ENCODE measurements at places on chromosomes 1 and 21. TPM values are rescaled to one million over a fixed set of nuclear protein-coding genes. Genes with fewer than 3 reads are reported as not detected.

Gene AMY1B
- total RNA-seq: not detected

Gene C1orf141
- total RNA-seq: not detected

Gene CAPN8
- total RNA-seq: not detected

Gene RIPPLY3
- not detected for total RNA-seq

Gene LAX1
- not detected for total RNA-seq

Gene SPRR3
- total RNA-seq: not detected

GRCh38 chr1:172870901-172871606 is 179.7 kb downstream of the TNFSF18 start:
- no peak for DNase-seq

DNA sequence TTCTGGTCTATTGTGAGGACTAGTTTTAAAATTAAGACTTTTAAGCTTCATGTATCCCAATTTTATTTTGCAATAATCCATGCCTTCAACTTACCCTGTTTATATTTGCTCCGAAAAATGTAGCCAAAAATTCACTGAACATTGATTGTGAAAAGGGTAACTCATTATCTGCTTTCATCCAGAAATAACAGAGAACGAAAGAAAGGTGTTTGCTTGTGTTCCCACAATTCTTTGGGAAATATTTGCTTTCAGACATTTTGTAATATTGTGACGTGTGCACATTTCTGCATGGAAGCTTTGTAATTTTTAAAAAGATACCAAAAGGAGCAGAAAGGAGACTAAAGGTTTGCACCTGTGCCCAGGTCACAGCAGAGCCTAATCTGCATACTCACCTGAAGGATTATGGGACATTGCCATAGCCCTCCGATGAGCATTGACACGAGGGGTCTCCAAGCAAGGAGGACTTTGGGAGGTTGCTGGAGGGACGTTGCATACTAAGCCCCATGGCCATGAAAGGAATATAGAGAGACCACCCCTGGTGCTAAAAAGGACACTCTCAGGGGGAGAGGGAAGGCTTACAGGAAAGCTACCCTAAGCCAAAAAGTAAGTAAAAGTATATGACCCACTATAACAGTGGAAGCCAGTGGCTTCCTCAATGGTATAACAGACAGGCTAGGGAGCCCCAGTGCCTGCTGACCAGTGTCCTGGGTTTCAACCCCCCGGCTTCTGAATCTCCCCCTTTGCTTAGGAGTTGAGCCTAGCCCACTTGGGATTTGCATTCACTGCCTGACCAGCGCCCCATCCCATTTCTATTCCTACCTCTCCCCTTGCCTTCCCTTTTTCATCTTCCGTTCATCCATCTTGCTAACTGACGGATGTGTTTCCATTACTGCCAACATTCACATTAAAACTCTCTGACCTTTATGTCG is 148.6 kb upstream of the ZC3H12A start:
- no peak for DNase-seq

DNA sequence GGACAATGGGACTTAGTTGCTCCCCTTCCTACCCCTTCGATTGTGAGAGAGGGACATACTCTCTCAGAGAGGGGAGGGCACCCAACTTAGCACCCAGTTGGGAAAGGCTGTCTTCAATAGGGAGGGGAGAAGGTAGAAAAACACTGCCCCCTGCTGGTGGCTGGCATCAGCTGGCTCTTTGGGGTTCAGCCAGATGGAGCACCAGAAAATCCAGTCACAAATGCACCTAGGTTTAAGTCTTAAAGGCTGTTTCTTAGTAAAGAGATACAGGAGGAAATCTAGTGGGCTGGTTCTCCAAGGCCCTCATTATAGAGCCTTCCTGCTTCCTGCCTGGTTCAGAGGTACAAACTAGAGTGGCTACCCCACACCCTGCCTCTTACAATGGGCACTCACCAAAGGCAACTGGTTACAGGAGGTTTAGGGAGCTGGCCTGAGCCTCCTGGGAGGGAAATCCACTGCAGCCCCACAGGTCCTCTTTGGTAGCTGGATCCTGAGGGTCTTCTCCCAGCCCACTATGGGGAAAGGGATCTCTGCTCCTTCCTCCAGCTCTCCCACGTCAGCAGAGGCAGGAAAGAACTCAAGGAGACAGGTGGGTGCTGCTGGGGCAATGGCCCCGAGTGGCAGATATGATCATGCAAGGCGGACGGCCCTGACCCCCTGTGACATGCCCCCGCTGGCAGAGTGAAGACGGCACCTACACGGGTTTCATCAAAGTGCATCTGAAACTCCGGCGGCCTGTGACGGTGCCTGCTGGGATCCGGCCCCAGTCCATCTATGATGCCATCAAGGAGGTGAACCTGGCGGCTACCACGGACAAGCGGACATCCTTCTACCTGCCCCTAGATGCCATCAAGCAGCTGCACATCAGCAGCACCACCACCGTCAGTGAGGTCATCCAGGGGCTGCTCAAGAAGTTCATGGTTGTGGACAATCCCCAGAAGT is 28.3 kb downstream of the EIF2D start:
- DNase-seq: peak; percentile 68

DNA sequence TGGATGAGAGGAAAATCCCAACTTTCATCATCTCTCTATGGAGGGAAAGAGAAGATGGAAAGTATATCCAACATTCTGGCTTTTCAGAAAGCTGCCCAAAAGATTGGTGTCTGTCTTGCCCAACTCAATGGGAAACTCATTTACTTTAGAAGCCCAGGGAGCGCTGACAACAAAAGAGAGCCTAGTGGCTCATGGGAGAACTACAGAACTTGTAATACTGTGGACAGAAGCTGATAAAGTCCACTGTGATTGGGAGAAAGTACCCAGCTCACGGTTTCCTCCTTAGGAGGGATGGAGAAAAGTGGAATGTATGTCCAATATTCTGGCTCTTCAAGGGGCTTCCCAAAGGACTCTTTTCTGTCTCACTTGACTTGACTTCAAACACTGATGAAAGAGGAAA is 66.0 kb downstream of the RGS21 start:
- DNase-seq: no peak

DNA sequence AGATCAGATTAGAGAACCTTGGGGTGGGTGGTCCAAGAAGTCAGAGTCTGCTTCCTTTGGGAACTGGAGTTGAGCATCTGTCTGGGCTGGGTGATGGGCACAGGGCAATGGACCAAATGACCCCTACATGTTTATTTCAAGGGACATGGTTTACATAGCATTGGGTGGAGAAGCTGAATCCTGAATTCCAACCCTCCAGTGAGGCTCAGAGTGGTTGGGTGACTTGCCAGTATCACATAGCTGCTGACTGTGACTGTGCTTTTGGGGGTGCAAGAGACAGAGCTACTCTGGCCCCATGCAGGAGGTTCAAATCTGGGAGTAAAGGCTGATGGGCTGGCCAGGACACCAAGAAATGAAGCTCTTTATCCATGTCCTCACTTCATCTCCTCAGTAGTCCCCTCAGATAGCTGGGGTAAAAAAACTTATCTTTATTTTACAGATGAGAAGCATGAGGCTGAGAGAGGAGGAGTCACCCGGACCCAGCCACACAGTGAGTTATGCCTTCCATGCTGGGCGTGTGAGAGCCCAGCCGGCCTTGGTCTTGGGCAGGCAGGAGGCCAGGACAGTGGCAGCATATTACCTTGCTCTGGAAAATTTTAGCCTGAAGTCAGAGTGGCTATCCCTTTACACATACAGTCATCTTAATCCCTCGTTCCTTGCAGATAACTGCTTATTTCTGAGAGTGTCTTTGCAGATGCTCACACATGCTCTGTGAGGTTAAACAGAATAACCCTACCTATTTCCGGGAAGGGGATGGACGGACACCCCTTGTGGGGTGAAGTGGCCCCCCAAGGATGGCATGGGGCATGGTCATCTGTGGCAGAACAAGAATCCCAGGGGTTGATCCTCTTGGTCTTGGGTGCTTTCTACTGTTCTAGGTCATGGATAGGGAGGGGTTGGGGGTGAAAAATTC is 2.8 kb upstream of the SERINC2 start:
- no peak for DNase-seq

DNA sequence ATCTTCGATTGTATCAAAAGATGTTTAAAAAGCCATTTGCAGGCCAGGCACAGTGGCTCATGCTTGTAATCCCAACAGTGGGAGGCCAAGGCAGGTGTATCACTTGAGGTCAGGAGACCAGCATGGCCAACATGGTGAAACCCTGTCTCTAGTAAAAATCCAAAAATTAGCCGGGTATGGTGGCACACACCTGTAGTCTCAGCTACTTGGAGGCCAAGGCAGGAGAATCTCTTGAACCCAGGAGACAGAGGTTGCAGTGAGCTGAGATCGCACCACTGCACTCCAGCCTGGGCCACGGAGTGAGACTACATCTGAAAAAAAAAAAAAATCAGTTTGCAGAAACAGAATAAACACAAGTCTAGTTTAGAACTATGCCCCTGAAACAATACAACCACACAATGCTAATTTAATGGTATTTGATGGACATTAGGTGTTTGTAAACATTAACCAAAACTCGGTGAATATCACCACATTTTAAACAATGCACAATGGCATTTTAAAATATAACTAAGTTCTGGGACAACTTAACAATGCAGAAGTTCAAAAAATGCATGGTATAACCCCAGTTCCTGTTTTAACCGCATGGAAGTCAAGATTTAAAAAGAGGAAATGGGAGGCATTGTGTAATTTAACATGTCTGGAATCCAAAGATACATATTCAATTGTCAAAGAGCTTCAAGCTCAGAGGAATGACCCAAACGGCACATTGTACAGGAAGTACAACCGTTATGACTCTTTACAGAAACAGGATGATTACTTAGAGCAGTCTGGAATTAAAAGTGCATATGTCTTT is 7.1 kb upstream of the PTTG1IP start:
- peak; percentile 42 for DNase-seq

- peak; percentile 86 for DNase-seq
Measured at GRCh38 chr1:64087768-64088167, 115.7 kb upstream of the UBE2U start.

GRCh38 chr21:46326110-46326703 is 2.3 kb downstream of the PCNT start:
- DNase-seq: no peak

DNA sequence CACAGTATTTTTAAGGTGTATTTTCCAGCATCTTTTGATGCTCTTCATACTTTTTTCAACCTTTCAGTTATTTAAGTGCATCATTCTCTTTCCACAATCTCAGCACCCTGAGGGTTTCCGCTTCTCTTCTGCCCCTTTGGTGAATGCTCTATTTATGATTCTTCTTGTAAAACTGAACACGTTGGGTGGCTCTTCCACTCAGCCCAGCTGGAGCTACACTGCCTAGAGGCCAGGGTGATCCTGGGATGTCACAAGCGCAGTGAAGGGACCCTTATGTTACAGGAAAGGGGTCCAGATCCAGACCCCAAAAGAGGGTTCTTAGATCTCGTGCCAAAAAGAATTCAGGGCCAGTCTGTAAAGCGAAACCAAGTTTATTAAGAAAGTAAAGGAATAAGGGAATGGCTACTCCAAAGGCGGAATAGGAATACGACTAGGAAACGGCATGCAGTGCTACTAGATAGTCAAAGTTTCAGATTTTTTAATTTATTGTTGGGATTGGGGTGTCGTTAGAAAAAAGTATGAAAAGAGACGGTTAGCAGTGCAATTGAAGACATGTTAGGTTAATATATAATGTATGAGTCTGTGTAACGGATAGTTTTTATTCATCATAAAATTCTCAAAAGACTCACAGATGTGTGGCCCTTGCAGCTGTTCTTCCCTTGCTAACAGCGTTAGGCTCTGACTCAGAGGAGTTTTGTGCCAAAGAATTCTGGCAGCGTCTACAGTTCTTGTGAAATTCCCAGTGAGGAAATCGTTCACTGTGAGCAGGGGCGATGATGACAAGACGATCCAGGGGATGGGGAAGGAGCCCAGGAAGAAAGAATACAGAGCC is 14.4 kb upstream of the ERVH48-1 start:
- DNase-seq: peak; percentile 90

GRCh38 chr1:161849518-161849917 is 83.4 kb downstream of the ATF6 start:
- DNase-seq: no peak

- DNase-seq: peak; percentile 52
Measured at GRCh38 chr21:43703035-43703880, 15.7 kb upstream of the PDXK start.

GRCh38 chr1:7587773-7588456 is 183.2 kb upstream of the VAMP3 start:
- DNase-seq: no peak

DNA sequence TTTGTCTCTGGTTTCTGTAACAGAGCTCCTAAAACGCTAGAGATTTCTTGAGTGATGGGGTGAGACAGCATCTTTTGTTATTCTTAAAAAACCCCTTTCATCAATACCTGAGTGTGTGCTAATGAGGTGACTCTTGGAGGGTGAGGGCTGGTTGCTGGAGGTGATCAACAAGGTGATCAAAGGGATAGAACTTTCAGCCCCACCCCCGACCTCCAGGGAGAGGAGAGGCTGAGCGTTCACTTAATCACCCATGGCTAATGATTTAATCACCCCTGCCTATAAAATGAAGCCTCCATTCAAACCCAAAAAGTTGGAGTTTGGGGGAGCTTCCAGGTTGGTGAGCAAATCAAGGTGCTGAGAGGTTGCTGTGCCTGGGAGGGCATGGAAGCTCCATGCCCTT is 175.4 kb downstream of the SLC35F3 start:
- no peak for DNase-seq

DNA sequence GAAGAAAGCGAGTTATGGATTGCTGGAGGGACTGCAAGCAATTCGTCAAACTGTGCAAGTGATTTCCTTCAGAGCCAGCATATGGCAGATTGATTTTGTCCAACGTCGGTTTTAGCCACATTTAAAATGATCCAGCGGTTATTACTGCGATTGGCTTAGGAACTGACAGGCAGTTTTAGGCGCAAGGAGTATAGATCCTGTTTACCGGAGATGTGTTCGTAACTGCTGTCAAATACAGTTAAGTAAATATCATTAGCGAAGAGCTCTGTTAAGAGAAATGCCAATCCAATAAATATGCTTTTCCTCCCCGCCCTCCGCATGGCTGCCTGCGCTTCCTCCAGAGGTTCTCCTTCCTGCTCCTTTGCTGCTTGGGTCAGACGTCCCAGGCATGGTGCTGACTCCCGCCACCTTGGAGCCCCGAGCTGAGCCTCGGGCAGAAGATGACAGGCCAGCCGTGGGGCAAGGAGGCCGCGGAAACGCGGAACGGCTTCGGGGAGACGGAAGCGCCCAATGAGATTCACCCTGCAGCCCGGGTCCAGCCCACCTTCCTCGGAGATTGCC is 9.4 kb upstream of the BARHL2 start:
- no peak for DNase-seq

DNA sequence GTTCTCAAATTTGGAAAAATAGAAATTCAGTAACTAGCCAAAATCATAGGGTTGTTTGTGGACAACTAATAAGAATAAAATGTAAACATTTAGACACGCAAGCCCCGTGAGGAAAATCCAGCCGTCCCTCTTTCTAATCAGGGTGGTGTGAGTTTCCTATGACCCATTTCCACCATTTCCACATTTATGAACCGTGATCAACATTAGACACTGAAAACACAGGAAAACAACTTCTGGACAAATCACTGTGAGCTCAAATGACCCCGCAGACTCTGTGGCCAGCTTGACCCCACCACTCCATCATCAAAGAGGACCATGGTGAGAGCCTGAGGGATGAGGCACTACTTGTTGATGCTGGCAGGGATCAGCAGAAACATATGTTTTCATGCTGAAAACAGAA is 101.0 kb downstream of the SIM2 start:
- DNase-seq: no peak
